GM23248 (cell line): ENCODE measurements at places on chromosomes 16 and 17. TPM values are rescaled to one million over a fixed set of nuclear protein-coding genes. Genes with fewer than 3 reads are reported as not detected.

GRCh38 chr17:58325976-58326468 lies 2.6 kb downstream of the TSPOAP1 start:
- no peak for DNase-seq

GRCh38 chr17:66403846-66404556 lies 101.6 kb downstream of the PRKCA start:
- no peak for DNase-seq

The SDR42E2 gene
- not detected in 2 replicates for total RNA-seq

The TP53 gene
- total RNA-seq, result 26.2 and 42.7 TPM in 2 replicates

The KCNG4 gene
- total RNA-seq, result not detected in 2 replicates

DNA sequence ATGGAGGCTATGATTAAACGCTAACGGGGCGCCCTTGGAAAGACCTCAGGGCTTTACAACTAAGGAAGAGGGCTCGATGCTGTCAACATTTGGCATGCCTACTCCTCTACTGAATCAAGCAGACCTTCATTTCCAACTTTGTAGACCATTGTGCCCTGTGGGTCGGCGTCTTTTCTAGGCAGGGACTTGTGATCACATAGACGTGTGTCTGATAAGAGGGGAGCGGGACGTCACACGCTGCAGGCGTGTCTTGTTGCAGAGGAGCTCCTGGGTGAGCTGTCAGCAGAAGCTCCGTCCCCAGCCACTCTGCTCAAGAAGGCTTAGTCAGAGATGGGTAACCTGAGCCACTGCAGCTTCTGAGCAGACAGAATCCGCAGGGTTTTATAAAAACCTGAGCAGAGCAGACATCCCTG lies 2.8 kb downstream of the MAPK8IP3 start:
- DNase-seq, result peak; percentile 83

DNA sequence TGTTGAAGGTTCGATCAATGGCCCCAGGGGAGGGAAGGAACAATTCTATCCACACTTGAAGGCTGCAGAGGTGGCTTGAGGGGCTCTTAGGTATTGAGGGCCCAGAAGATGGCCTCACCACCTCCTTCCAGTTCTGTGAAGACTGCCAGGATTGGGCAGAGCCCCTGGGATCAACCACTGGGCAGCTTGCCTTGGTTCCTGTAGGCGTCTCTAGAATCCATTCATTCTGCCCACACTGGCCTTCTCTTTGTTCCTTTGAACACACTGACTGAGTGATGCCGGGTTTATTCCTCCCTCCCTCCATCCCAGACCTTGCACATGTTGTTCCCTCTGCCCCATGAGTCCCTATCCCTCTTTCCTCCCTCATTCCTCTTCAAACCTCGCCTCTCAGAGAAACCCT lies 50.5 kb downstream of the SYT17 start:
- DNase-seq, result no peak

GRCh38 chr17:31318298-31318801 lies 3.1 kb downstream of the EVI2A start:
- peak; percentile 45 for DNase-seq

DNA sequence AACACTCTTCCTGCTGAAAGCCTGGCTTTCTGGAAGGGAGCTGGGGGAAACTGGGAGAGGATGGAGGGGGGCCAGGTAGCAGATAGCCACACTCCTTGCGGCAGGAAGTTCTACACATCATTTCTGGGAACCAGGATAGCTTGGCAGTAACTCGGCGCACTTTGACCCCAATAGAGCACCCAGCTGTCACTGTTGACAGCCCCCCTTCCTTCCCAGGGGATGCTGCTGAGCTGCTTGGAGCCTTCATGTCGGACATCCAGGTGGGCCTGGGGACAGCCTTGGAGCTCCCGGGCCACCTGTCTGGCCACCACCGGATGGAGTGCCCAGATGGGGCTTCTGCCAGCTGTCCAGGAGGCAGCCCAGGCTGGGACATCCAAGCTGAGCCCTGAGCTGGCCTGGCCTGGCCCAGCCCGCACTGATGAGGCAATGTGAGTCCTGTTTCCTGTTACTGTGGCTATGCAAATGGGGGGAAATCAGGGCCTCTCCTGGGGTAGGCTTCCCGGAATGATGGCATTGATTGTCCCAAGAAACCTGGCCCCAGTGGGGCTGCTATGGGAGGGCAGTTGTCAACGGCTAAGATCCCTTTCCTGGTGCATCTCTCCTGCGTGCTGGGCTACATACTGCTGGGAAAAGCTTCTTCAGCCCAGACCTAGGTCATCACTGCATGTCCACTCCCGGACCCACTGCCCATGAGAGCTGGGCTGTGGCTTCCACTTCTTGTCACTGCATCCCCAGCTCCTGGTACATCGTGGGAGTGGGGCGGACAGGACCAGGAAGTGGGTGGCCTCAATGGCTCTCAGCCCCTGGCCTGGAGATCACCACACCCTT lies 50.0 kb downstream of the SOCS1 start:
- peak; percentile 43 for DNase-seq

GRCh38 chr17:45936610-45937009 lies 42.3 kb downstream of the MAPT start:
- no peak for DNase-seq

DNA sequence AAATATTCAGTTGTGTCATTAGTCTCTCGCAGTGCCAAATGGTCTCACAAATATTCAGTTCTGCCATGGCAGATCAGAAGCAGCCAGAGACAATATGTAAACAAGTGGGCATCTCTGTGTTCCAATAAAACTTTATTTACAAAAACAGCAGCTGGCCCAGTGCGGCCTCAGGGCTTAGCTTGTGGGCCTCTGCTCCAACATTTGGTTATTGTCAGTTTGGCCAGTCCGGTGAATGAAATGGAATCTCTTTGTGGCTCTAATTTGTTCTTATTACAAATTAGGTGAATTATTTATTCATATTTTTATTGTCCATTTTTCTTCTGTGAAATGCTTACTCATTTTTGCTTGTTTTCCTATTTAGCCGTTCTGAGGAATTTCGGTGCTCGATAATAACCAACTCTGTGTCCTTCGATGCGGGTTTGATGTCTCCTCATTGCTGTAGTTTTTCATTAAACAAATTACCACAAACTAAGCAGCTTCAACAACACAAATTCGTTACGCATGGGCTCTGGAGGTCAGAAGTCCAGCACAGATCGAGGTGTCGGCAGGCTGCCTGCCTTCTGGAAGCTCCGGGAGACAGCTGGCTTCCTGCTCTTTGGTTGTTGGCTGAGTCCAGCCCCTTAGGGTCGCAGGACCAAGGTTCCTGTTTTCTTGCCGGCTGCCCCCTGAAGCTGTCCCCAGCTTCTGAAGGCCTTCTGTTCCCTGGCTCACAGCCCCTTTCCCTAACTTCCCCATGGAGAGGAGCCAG lies 4.1 kb upstream of the SLC38A10 start:
- no peak for DNase-seq

GRCh38 chr17:58232707-58233156 lies 5.7 kb upstream of the LPO start:
- DNase-seq, result peak; percentile 94

DNA sequence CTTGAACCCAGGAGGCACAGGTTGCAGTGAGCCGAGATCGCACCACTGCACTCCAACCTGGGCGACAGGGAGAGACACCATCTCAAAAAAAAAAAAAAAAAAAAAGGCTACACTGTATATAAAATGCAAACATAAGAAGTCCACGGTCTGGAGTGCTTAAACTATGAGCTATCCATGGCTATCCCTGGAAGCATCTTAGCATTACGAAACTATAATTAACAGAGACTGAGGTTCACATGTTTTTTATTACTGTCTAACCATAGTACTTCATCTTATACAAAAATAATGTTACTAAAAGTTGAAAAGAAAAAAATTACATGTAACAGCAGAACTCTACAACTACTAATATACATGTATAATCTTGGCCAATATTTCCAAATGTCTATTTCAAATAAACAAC lies 32.8 kb downstream of the HELZ start:
- peak; percentile 63 for DNase-seq

DNA sequence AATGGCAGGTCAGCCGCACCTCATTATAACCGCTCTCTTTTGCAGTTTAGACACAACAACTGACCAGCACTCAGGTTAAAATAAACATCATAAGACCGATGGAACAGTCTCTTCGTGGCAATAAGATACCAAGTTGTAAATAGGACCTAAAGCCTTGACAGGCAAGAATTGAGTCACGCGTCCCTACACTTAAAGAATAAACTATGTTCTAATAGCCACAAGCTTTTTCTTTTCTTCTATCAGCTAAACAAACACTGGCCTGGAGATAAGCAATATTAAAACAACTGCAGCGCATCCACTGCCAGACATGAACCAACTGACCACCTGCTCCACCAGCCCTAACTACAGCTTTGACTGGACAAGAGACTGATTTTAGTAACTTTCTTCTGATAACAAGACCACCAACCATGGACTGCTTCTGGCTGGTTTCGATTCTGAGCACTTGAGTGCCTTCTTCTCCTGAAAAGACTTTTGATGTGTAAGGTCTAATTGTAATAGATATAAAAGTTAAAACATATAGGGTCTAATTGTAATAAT lies 17.5 kb downstream of the SLFN12L start:
- DNase-seq, result no peak

The FNDC8 gene
- not detected in 2 replicates for total RNA-seq

GRCh38 chr17:43366891-43367736 lies 31.7 kb upstream of the ARL4D start:
- DNase-seq, result peak; percentile 13

DNA sequence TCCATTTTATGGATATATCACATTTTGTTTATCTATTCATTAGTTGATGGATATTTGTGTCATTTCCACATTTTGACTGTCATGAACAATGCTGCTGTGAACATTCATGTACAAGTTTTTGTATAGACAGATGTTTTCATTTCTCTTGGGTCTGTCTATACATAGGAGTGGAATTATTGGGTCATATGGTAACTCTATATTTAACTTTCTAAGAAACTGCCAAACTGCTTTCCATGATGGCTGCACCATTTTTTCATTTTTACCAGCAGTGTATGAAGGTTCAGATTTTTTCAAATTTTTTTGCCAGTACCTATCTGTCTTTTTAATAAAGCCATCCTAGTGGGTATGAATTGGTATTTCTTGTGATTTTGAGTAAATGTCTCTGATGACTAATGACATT lies 15.5 kb downstream of the NFAT5 start:
- DNase-seq, result no peak

GRCh38 chr17:11309850-11310249 lies 68.8 kb downstream of the SHISA6 start:
- no peak for DNase-seq

- DNase-seq, result peak; percentile 25
These were observed 93.3 kb downstream of the ASIC2 start for GRCh38 chr17:33199571-33200510.

DNA sequence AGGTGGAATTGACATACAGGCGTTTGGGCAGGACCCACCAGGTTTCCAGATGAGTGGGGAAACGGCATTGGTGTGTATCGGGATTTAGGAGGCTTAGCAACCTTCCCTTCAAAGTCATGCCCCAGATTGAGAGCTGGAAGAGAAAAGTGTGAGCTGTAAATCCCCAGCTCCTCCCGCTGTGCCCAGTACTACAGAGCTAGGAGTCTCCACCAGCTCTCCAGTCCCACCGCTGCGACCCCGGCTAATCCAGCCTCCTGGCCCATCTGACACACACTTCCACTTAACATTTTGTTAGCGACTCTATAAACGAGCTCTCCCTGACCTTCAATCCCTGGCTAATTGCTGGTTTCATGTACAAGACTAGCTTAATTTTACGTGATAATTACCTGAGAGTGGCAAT lies 29.9 kb upstream of the LHX1 start:
- DNase-seq, result no peak

The PPP1R27 gene
- total RNA-seq, result not detected in 2 replicates

The CRYBA1 gene
- total RNA-seq, result not detected in 2 replicates

GRCh38 chr17:902463-902862 lies 77.1 kb downstream of the NXN start:
- no peak for DNase-seq

GRCh38 chr16:24428756-24429155 lies 110.6 kb upstream of the RBBP6 start:
- DNase-seq, result no peak

- no peak for DNase-seq
These were observed 21.4 kb downstream of the ADORA2B start for GRCh38 chr17:15966183-15966878.

GRCh38 chr16:83027973-83028372 lies 401.2 kb downstream of the CDH13 start:
- DNase-seq, result no peak

The MYL11 gene
- total RNA-seq, result not detected in 2 replicates

GRCh38 chr17:6394055-6394606 lies 40.8 kb downstream of the AIPL1 start:
- no peak for DNase-seq

The HIRIP3 gene
- total RNA-seq, result 3.2 and 3.9 TPM in 2 replicates
